ENCODE measurements at places on chromosomes 6 and 20.

DNA sequence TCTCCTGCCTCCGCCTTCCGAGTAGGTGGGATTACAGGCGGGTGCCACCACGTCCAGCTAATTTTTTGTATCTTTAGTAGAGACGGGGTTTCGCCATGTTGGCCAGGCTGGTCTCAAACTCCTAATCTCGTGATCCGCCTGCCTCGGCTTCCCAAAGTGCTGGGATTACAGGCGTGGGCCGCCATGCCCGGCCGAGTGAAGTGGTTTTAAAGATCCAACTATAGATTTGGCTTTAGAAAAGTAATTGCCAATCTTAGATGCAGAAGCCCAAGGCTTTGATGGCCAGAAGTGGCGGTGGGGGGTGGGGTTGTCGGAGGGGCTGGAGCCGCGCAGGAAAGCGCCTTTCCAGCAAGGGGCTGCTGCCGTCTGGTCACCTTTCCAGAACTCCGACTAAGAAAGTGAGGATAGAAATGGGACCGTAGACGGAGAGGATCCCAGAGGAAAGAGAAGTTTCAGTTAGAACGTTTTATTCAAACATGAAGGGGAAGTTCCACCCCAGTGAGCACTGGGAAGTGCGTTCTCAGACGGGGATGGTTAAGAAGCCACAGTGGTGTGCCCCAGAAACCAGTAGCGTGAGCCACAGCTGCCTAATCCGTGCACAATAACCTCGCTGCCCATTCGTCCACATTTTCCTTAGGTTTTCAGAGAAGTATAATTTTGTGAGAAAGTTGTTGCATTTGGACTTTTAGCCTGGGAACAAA lies 69.7 kb downstream of the DLL1 start:
- no peak for DNase-seq

DNA sequence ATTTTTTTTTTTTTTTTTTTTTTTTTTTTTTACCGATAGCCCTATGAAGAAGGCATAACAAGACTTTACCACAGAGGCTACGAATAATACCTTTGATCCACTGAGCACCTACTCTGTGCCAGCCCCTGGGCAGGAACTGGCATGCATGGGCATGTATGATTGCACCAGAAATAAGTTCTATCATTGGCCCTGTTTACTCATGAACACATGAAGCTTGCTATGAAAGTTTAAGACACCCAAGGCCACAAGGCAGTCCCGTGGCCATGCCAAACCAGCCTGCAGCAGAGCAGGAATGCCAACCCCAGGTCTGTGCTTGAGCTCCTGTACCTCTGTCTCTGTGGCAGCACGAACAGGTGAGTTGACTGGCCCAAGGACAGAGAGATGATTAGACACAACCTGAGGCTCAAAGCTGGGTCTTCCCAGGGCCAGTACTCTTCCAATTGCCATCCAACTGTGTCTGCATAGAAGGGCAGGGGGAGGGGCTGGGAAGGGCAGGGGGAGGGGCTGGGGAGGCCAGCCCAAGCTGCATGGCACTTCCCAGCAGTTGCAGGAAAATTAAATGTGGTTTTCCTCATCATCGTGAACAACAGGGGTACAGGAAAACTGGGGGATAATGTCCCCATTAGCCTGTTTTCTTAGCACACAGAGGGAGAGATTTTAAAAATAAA lies 63.5 kb downstream of the LRFN2 start:
- no peak for DNase-seq

- DNase-seq: no peak
These were observed 3.7 kb upstream of the ARID1B start for GRCh38 chr6:156773476-156773875.

- no peak for DNase-seq
These were observed 70.4 kb downstream of the BACH2 start for GRCh38 chr6:90226257-90226656.

DNA sequence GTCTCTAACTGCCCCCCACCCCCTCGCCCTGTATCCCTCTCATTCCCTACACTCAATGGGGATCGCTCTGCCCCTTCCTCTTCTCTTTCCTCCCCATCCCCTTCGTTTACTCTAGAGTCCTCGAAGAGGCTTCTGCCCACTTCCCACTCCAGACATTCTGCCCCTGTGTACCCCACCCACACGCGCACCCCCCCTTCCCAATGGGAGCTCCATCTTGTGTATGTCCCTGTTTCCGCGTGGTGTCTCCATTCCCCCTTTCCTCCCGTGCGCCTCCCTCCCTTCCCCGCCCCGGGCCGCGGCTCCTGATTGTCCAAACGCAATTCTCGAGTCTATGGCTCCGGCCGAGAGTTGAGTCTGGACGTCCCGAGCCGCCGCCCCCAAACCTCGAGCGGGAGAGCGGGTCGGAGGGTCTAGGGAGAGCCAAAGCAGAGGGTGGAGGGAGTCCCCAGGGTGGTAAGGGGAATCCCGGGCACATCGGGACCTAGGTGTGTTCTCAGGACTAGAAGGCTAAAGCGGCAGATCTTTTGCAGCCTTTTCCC lies 679 bp upstream of the RING1 start:
- DNase-seq: no peak

DNA sequence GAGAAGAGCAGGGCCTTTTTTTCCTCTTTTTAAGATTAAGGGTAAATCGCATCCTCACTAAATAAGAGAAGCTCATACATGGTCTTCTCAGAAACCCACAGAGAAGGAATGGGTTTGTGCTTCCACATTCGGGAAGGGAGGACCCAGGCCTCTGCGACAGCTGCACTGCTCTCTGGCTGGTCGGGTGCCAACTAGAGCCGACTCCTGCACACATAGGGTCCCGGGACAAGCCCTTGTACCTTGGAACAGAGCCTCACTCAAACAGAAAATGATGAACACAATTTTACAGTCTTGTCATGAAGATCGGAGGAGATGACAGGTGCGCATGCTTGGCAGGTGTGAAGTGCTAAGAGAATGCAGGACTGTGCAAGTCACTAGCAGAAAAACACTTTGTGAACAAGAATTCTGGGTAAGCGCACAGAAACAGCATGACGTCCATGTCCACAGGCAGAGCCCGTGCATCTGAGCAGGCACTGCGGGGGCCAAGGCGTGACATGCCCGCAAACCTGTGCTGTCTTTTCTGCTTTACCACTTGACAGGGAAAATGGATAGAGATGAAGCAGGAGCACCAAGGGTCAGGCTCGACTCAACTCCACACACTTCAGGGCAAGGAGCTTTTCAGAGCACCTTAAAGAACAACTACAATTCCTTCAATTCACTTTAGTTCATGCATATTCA lies 101.0 kb upstream of the MPC1 start:
- no peak for DNase-seq

- no peak for DNase-seq
These were observed 21.8 kb upstream of the AHI1 start for GRCh38 chr6:135519348-135519747.

GRCh38 chr6:125231574-125232343 lies 70.0 kb downstream of the HDDC2 start:
- no peak for DNase-seq

- DNase-seq: no peak
These were observed 8.1 kb upstream of the CSE1L start for GRCh38 chr20:49037962-49038387.

DNA sequence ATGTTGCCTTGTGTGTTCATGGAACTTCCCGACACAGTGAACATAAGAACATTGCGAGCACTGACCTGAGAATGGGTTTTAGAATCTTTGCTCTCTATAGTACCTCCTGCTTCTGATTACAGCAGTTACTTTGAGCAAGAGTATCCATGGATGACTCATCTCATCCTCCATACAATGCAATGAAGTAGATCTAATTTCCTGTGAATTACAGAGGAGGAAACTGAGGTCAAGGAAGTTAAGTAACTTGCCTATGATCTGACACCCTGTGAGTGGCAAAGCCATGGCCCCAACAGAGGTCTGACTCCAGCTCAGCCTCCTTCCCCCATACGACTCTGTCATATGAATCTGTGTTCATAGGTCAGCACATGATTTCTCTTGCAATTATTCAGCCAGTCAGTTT lies 518.1 kb downstream of the TFAP2A start:
- DNase-seq: no peak

- DNase-seq: no peak
These were observed 228.3 kb downstream of the SLC35F1 start for GRCh38 chr6:118135371-118135770.

GRCh38 chr20:34472246-34472925 lies 43.8 kb upstream of the DYNLRB1 start:
- DNase-seq: no peak

DNA sequence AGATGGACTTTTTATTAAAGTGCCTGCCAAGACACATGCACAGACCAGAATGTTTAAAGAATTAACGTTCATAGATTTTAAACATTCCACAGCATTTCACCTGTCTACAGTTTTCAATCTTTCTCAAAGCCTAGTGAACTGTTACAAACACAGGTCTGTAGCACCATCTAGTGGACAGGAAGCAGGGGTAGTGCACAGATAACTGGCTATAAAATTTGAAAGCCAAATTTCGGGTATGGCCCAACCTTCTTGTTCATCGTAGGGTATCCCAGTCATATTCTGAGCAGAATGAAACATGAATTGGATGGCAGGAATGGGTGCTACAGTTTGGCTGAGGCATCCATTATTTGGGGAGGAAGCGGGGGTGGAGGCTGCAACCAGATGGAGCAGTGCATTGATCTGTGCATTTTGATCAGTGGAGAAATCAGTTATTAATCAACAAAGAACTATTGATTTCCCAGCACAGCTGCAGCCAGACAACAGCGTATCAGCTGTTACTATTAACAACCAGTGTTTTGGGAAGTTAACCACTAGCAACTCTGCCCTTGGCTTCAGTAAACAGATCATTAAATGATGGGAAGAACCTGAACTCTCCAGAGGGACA lies 56.1 kb upstream of the B3GAT2 start:
- DNase-seq: peak; percentile 5

DNA sequence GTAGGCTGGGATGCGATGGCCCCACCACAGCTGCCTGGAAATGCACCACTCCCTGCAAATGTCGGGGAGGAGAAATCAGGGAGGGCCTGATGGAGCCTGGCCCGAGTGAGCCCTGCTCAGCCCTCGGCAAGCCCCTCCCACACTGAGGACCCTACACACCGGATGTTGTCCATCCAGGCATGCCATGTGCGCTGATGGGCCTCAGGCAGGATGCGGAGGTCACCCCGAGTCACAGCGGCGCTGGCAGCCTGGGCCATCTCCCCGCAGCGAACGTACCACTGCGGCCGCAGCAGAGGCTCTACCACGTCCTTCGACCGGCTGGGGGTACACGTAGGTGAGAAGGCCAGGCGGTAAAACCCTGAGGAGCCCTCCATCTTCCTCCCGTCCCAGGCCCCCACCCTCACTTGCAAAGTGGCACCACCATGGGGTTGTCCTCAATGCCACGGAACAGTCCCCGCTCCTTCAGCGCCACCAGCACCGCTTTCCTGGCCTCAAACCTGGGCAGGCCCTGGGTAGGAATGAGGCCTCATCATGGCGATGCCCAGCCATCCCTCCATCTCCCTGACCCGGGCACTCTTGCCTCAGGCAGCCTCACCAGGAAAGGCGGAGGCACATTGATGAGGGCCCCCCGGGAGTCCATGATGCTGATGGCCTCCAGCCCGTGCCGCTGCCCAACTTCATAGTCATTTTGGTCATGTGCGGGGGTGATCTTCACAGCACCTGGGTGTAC lies 5.2 kb upstream of the VWA7 start:
- no peak for DNase-seq

DNA sequence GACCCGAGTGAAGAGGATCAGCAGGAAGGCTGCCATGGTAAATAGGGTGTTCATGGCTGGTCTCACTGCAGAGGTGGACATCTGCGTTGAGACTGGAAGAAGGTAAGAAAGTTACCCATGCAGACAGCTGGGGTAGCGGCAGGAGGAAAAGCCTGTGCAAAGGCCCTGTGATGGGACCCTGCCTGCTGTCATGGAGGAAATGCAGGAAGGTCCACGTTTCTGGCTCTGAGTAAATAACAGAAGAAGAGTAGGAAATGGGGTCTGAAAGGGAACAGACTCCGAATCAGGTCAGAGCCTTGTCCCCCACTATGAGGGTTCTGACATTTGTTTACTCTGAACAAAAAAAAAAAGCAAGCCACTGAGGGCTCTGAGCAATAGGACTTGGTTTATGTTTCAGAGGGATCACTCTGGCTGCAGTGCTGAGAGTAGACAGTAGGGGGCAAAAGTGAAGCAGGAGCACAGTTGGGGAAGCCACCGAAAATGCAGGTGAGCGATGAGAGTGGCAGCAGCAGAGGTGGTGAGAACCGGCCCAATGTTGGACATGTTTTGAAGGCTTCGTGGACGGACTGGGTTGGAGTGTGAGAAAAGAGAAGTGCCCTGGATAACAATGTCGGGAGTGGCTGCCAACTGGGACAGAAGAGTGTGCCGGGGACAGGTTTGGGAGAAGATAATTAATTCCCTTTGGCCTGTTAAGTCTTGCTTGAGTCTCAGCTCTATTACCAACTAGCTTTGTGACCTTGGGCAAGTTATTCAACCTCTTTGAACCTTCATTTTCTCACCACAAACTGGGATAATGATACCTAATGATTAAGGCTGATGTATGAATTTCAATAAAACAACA lies 57.9 kb upstream of the MAP7 start:
- DNase-seq: peak; percentile 67

DNA sequence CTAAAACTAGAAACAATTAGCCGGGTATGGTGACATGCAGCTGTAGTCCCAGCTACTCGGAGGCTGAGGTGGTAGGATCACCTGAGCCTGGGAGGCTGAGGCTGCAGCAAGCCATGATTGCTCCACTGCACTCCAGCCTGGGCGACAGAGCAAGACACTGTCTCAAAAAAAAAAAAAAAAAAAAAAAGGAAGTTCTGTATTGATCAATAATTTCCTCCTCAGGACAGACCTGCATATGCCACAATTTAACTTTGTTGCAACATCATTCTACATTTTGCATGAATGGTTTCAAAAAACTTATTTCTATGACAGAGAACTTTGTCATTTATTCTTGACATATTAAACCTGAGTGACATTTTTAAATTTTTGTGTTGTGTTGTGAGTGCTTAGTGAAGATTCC lies 5.5 kb downstream of the DNAJC5 start:
- DNase-seq: no peak

DNA sequence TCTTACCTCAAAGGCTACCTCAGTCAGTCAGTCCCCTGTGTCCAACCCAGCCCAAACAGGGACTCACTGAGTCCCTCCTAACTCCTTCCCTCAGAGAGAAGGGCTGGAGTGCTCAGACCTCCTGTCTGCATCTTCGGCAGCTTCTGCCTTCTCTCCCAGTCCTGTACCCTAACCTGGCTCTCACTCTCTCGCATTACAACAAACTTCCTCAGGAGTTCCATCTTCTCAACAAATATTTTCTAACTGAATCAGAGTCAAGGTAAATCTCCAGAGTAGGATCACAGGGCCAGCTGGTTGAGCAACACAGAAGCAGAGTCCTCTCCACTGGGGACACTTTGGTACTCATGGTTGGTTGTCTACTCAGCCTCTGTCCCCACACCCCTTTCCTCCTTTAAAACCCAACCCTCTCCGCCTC lies 92.3 kb downstream of the MRPL14 start:
- no peak for DNase-seq

DNA sequence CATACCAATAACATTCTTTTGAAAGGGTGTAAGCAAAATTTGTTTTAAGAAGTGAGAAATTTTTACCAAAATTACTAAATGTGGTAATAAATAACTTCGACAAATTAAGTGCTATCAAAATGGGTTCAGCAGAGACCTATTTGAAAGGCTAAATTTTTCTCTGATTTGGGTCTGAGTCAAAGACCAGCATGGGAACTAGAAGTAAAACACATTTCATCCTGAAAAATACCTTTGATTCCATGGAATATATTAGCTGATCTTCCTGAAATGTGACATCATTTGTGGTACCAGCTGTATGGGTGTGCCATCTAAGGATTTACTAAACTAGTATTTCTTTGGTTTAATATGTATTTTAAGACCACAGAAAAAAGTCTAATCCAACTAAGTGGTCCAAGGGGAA lies 63.6 kb downstream of the BLOC1S5 start:
- DNase-seq: no peak

- no peak for DNase-seq
These were observed 232.6 kb downstream of the FOXC1 start for GRCh38 chr6:1842334-1842733.
